Left colon (tissue), 2 donors: ENCODE measurements at places on chromosomes 16 and 17.
A peak's percentile ranks its signal among the peaks of the same experiment; 100 is the strongest.

DNA sequence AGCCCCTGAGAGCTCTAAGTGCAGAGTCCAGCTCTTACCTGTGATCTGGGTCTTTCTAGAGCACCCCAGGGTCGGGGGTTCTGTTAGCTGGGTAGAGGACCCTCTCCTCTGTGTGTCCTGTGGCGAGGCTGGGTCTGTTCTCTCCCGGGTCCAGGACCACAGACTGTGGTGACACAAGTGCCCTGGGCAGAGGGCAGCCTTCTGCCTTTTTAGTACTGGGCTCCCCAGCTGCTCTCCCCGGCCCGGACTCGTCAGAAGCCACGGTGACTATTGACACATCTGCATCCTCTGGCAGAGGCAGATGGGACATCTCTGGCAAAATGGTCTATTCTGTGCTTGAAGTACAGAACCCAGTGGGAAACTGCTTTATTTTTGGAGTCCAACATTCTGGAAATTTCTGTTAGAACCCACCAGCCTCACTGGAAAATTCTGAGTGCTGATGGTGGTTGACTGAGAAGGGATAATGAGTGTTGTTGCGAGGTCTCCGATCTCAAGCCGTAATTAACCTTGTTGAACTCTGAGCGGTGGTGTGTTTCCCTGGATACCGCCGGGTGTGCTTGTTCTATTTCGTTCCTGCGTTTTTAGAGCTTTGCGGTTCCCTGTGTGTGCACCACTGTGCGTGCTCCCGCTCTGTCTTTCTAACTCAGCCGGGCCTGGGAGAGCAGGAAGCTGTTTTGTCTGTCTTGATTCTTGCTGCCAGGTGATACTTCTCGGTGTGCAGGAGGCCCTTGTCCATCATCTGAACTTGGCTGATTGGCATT lies 26.0 kb upstream of the NUDT16L1 start:
- DNase-seq, result no peak

DNA sequence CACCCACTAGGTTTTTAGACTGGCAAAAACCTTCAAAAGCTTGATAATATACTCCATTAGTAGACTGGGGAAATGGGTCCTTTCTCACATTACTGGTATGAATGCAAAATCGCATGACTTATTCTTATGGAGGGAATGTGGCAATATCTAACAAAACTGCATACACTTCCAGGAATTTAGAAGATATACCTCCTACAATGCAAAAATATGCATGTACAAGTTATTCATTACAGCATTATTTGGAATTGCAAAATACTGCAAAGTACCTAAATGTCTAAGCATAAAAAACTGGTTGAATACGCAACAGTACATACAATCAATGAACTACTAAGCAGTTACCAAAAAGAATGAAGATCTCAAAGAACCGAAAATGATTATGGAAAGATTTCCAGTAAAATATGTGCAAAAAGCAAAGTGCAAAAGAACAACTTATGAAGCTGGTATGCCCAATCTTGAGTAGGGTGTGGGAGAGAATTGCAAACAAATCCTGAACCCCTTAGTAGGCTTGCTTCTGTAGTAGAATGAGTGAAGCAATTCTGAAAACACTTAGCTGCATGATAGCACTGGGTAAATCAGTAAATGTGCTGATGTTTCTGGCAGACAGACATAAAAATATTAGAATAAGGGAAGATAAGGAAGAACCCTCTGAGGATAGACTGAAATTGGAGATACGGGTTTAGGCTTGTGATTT lies 180.1 kb downstream of the PARN start:
- DNase-seq, result no peak

DNA sequence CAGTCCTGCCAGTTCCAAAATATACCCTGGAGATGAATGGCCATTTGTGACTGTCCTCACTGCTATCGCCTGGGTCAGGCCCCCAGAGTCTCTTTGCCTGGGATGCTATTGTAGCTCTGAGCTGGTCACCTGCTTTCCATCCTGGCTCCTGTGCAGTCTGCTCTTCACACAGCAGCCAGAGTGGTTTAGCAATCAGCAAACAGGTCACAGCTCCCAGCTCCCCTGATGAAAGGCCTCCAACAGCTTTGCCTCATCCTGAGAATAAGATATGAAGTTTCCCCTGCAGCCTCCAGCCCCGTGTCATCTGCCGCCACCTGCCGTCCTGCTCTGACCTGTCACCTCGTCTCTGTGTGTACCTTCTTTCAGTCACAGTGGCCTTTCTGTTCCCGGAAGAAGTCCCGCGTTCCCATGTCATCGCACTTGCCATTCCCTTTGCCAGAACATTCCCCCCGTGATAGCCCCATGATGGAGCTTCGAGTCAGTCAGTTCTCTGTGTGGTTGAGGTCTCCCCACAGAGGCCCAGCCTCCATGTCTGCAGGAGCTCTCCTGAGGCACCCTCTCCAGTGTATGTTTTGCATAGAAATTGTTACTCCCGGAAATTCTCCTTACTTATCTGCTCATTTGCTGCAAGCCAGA lies 281.5 kb downstream of the SNX29 start:
- peak; percentile 82 for DNase-seq

- no peak for DNase-seq
These were observed 22.9 kb downstream of the ITPRIPL2 start for GRCh38 chr16:19136549-19137196.

DNA sequence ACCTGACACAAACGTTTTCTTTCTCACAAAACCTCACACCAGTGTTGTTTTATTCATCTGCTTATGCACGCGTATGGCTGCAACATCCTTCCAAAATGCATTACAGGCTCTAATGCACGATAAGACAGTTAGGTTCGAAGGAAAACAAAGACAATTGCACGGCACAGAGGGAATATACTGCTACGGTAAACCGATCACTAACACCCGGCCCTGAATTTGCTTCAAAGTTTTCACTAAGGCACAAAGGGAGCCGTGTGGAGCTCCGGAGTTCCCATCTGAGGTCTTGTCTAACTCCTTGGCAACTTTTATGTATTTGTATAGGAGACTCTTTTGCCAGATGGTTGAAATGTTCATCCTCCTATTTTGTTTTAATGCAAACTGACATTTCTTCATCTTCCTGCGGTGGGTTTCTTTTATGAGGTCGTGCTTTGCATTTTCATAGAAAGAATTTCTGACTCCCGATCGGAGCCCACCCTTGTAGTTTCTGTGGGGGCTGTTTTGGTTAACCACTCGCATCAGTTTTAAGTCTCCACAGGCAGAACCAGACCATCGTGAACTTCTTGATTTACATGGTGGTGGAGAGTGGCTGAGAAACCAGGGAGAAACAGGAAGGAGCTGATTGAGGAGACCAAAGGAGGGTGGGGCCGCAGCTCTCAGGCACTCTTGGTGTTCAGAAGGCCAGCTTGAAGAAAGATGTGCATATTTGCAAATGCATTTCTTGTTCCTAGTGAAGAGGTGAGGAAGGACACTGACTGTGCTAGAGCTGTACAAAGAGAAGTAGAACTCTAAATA lies 516.8 kb downstream of the MAF start:
- DNase-seq, result no peak

- no peak for DNase-seq
These were observed 1.8 kb upstream of the FDXR start for GRCh38 chr17:74874615-74875037.

- DNase-seq, result no peak
These were observed 8.5 kb downstream of the SNTB2 start for GRCh38 chr16:69195369-69196029.

DNA sequence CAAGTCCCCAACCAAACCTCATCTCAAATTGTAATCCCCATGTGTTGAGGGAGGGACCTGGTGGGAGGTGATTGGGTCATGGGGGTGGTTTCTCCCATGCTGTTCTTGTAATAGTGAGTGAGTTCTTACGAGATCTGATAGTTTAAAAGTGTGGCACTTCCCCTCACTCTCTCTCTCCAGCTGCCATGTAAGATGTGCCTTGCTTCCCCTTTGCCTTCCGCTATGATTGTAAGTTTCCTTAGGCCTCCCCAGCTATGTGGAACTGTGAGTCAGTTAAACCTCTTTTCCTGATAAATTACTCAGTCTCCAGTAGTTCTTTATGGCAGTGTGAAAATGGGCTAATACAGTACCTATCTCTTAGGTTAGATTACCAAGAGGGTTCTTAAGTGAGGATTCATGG lies 5.8 kb downstream of the PMFBP1 start:
- no peak for DNase-seq

DNA sequence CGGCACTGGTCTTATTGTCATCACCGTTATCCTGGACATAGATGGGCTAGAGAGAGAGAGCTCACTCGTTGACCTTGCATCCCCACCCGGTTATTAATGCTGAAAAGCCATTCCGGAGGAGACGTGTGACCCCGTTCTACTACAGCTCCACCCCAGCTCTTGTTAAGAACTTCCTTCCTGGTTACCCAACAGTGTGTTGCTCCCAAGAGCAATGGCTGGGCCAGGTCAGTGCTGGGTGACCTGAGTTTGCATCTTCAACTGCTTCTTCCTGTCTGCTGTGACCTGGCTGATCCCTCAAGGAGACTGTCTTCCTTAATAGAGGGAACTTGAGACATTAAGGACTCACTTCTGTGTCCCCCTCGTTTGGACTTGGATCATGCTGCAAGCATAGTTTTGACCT lies 96.1 kb upstream of the SDK2 start:
- no peak for DNase-seq

DNA sequence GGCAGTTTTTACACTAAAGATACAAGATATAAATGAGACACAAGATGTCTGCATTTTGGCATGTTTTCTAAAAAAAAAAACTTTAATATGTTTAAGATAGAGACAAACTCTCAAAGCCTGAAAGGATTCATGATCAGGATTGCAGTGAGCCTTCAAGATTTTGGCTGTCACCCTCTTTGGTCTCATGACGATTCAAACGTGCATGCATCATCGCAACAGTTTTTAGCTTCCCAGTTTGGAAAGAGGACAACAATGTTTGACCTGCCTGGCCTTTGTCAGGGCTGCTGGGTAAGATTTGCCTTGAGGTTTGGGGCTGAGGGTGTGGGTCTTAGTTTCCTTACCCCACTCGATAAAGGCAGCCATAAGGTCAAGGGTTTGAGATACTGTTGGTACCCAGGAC lies 134.1 kb downstream of the RGS9 start:
- no peak for DNase-seq

DNA sequence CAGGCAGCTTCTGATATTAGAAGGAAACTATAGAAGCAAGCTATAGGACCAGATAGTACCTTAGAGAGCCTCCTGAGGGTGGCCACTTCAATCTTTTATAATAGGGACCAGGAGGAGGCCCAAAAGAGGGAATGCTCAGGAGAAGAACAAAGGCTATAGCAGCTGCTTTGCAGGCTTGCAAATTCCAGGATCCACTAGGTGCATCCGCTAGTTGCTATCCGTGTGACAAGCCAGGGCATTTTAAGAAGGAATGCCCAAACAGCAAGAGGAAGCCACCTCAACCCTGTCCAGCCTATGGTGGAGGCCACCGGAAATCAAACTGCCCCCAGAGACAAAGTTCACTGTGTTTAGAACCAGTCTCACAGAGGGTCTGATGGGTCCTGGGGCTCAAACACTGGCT lies 192.6 kb upstream of the KIF2B start:
- no peak for DNase-seq

DNA sequence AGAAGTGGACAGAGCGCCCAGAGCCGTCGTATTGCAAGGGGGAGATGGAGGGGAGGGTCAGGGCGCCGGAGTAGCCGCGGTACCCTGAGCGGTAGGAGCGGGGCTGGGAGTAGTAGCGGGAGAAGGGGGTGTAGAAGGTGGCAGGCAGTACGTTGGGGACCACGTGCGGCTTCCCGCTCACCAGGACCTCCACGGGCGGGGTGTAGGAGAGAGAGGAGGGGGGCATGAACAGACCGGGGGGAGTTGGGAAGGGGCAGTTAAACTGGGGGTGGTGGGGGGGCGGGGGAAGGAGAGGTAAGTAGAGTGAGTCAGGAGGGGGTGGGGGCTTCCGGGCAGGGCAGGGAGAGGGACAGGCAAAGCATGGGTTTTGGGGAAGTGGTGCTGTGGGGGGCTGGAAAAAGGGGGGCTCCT lies 16.8 kb downstream of the ST6GALNAC2 start:
- no peak for DNase-seq

- DNase-seq, result no peak
These were observed 51.4 kb downstream of the CACNG1 start for GRCh38 chr17:67095803-67096202.

DNA sequence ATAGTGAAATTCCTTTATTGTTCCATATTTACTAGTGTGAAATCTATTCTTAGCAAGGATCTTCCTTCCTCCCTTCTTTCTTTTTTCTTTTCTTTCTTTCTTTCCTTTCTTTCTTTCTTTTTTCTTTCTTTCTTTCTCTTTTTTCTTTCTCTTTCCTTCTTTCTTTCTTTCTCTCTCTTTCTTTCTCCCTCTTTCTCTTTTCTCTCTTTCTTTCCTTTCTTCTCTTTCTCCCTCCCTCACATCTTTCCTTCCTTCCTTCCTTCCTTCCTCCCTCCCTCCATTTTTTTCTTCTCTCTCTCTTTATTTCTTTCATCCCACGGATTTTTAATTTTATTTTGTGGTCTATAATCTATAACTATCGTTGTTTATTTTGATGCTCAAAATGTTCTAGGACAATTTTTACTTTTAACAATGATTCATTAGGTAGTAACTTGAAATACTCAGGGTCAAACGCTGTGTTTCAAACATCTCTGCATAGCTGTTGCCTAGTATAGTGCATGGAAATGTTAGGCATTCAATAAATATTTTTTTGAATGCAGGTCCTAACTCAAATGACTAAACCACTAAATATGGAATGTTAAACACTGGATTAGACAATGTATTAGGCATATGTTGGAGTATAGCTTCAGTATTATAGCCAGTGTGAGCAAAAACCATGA lies 178.3 kb downstream of the MAP2K6 start:
- no peak for DNase-seq

DNA sequence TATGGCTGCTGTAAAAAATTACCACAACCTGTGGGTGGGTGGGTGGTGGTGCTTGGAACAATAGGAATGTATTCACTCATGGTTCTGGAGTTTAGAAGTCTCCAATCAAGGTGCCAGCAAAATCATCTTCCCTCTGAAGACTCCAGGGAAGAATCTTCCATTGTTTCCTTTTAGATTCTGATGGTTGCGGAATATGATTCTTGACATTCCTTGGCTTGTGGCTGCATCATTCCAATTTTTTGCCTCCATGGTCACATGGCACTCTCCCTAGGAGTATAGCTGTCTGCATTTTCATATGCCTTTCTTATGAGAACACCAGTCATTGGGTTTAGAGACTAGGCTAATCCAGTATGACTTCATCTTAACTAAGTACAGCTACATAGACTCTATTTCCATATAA lies 401.0 kb downstream of the HS3ST3B1 start:
- no peak for DNase-seq

GRCh38 chr17:76414334-76415295 lies 30.2 kb downstream of the SPHK1 start:
- DNase-seq, result no peak

DNA sequence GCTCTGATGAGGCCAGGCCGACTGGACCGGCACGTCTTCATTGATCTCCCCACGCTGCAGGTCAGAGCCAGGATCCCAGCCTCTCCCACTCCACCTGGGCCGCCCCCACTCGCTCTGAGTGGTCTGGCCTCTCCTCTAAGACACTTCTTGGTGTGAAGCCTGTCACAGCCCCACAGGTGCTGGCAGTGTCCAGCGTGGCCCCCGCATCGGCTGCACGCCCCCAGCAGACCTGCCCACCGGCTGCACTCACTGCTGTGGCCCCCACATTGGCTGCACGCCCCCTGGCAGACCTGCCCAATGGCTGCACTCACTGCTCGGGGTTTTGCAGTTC lies 15.8 kb upstream of the RPL13 start:
- DNase-seq, result no peak

- DNase-seq, result no peak
These were observed 2.2 kb upstream of the UQCRC2 start for GRCh38 chr16:21950782-21951521.

- DNase-seq, result no peak
These were observed 4.6 kb downstream of the CNTD1 start for GRCh38 chr17:42803074-42803883.

GRCh38 chr16:14071576-14072271 lies 605 bp downstream of the MRTFB start:
- peak; percentile 40 for DNase-seq
